ENCODE measurements at places on chromosomes 7 and 10.

DNA sequence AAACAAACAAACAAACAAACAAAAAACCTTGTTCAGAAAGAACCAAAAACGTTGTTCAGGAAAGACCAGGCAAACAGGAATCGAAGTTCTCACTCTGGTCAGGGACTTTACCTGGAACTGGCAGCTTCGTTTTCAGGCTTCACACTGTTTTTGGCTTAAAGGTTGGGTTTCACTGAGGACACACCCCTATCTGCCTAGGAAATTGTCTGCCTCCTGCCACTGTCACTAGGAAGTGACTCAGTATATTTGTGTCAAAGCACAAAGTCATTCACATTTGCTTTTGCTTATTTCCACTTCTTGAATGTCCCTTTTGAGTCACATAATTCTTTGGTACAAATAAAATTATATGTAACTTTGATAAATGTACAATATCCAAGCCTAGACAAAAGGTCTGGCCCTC is 37.9 kb downstream of the PNLIPRP3 start:
- DNase-seq, result peak; percentile 58

- no peak for DNase-seq
These were observed 93.3 kb upstream of the GDF10 start for GRCh38 chr10:47206449-47207280.

GRCh38 chr7:8277394-8277982 is 15.5 kb upstream of the ICA1 start:
- DNase-seq, result no peak

- peak; percentile 52 for DNase-seq
These were observed 1020.5 kb downstream of the LRMDA start for GRCh38 chr10:76451911-76452310.

DNA sequence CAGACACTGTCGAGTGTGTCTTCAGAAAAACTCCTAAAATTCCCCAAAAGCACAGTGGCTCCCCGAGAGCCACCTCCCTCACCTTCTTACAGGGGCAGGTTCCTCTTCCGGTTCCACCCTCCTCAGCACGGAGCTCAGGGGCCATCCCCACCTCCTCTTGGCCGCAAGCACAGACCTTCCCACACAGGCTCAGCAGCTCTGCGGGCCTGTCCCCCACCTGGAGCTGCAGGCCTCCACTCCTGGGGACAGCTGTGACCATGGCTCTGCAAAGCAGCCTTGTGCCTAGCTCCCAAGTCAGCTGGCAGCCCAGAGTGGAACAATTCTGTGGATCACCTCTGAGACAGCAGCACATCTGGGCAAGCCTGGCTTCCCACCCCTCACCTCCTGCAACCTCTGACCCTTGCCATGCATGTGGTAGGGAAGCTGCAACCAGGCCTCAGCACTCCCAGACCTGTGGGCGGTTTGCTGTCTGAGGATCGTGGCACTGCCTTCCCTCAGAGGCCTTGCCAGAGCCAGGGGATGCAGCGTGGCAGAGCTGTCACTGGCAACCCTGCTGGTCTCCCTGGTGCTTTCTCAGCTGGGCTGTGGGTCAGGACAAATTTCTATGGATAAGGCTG is 79.7 kb downstream of the ALOX5 start:
- peak; percentile 66 for DNase-seq

- no peak for DNase-seq
These were observed 161.6 kb upstream of the MKLN1 start for GRCh38 chr7:131166066-131166465.

DNA sequence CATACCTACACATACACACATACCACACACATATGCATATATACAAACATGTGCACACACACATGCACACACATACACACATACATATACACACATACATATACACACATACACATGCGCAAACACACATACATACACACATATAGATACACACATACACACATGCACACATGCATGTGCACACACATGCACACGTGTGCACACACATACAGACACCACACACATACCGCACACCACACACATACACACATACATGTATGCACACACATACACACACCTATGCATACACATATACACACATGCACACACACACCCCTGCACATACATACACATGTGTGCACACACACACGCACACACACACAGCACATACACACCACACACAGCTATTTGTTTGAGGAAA is 236.5 kb downstream of the WDR11 start:
- no peak for DNase-seq

DNA sequence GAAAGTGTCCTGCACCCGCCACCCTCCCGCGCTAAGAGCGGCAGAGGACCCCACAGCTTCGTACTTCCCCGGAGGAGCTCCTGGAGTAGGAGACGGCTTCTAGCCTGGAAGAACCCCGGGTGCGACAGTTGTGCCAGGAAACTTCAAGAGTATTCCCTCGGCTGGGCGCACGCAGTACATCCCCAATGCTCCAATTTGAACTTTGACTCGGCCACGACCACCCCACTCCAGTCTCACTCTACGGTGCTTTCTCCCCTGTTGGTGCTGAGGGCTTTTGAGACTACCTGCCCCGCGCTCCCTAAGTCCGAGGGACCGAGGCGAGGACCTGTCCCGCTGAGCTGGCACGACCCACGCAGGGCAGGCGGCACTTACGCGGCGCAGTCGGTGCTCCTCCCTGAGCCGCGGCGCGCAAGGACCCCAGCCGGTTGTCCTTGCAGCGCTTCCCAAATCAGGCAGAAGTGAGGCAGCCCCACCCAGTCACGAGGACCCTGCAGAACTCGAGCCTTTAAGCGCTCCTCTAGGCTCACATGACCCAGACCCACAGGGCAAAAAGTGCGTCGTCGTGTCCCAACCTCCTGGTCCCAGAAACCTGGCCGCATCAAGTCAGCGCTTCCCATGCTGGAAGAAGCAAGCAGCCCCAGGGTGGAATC is at the start of gene CPVL:
Gene CPVL, minus strand, starts transcription at position 481 of the 650 bp plus-strand sequence. CDS start 25,476 bp downstream, outside the sequence.
- DNase-seq, result peak; percentile 96

- no peak for DNase-seq
These were observed 30.6 kb downstream of the RPA3 start for GRCh38 chr7:7687800-7688199.

GRCh38 chr10:20922451-20922850 is 25.3 kb upstream of the NEBL start:
- DNase-seq, result no peak

DNA sequence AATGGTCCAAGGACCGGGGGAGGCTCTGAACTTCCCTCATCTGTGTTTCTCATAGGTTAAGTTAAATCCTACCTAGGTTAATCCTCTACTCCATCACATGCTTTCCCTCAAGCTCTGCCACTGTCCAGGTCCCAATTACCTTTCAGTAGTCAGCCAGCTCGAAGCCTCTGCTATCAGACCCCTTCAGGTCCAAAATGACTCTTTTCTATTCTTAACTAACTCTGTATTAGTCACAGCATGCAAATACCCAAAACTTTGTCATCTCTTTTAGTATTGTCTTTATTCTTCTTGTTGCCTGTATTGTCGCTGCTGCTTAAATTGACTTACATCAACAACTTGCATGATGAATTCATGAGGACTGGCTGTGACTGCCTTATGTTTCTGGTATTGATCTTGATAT is 15.3 kb downstream of the PPP1R17 start:
- no peak for DNase-seq

GRCh38 chr10:23870651-23871610 is 338.0 kb upstream of the KIAA1217 start:
- peak; percentile 6 for DNase-seq

GRCh38 chr10:8726779-8727084 is 672.2 kb downstream of the GATA3 start:
- DNase-seq, result no peak

DNA sequence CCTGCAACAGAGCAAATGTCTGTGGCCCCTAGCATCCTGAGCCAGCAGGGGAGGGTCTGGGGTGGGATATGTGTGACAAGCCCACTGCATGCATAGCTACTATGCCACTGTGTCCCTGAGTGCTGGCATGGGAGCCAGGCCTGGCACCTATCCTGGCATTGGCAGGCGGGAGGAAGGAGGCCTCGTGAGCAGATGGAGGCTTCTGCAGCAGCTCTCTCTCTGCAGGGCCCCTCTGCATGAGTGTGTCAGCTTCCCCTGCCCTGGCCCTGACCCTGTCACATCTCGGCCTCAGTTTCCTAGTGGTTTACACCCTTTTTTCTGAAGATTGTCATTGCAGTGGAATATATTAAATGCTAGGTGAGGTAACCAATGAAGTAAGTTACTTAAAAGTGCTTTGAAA is 13.1 kb upstream of the IMPDH1 start:
- no peak for DNase-seq

DNA sequence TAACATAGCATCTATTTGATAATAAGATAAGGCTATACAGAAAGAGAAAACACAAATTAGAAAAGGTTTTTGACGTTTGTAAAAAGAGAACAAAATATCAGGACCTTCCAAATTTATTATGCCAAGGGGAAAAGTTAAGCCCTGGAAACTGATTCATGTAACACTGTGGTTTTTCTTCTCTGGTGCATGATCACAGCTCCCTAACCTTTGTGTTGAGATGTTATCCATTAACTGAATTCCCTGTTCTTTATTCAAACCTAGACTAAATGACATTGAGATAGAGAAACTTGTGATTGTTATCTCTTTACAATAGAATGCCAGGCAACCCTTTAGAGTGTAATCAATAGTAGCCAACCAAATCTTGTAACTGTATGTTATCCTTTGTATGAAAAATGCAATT is 141.5 kb upstream of the NRG3 start:
- no peak for DNase-seq

Data from suppressor macrophage (primary cell).